ENCODE measurements at places on chromosomes 16 and 17.
A peak's percentile ranks its signal among the peaks of the same experiment; 100 is the strongest.

- no peak for DNase-seq
Measured at GRCh38 chr16:62596584-62596983, 560.3 kb upstream of the CDH8 start.

GRCh38 chr17:61351745-61352407 is 47.8 kb upstream of the TBX2 start:
- no peak for DNase-seq

GRCh38 chr17:251531-251930 is 70.1 kb upstream of the DOC2B start:
- no peak for DNase-seq

- peak; percentile 95 for DNase-seq
Measured at GRCh38 chr17:15257258-15257788, 7.8 kb downstream of the PMP22 start.

GRCh38 chr17:65231662-65232335 is 94.6 kb downstream of the RGS9 start:
- peak; percentile 89 for DNase-seq

- DNase-seq: no peak
Measured at GRCh38 chr16:10561425-10561824, 19.0 kb downstream of the EMP2 start.

All from adipocyte (in vitro differentiated cells).